Activated CD4-positive, alpha-beta T cell treated with anti-CD3 and anti-CD28 coated beads, Interleukin-2, amount 50 U/mL, for 24 hours (primary cell): ENCODE measurements at places on chromosomes 1 and 21.

GRCh38 chr1:213162862-213163261, 111.8 kb downstream of the RPS6KC1 start:
- DNase-seq, result no peak

DNA sequence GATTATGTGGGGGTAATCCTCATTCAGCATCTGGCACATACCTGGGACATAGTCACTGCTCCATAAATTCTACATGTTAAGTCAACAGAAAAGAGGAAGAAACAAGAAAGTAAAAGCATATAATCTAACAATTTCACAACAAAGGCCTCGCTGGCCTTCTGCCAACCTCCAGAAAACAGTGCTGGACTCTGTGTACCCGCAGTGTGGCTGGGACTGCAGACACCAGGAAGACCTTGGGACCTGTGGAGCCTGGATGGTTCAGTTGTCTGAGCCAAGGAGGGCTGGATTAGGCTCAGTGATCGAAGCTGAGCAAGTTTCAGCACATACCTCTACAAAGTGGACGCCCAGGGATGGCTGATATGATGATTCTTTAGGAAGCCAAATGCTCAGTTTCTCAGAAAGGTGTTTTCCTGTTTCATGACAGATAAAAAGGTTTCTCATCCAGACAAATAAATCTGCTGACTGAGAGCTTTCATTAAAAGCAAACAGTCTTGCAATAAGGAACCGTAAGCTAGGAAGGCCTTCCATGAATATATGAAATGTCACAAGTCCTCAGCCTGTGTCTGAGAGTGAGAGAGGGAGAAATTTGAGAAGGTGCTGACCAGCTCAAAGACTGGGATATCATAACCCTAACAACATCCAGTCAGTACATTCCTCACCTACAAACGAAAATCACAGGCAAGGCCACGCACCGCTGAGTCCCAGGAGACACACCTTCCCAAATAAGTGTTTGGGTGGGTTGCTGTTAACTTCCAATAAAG, 48.4 kb downstream of the CAPZB start:
- no peak for DNase-seq

GRCh38 chr1:83996621-83997020, 2.3 kb downstream of the TTLL7 start:
- no peak for DNase-seq

DNA sequence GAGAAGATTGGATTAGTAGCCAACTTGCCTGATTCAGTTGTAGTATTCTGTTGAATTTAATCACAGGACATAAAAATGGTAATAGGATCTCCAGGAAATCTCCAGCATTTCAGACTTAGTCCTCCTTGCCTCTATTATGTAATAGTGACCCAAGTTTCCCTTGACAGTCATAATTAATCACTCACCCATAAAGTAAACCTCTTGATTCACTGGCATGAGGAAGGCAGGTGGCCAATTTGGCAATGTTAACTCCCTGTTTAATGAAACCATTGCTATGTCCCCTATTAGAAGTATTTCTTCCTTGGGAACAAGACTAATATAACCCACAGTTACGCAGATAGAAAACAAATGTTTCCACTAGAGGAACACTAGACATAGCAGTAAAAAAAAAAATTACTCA, 604.8 kb upstream of the CXADR start:
- no peak for DNase-seq

- DNase-seq, result no peak
Observed at GRCh38 chr21:21177353-21177986, 179.3 kb downstream of the NCAM2 start.

- no peak for DNase-seq
Observed at GRCh38 chr1:160451859-160452232, 51.5 kb downstream of the VANGL2 start.

DNA sequence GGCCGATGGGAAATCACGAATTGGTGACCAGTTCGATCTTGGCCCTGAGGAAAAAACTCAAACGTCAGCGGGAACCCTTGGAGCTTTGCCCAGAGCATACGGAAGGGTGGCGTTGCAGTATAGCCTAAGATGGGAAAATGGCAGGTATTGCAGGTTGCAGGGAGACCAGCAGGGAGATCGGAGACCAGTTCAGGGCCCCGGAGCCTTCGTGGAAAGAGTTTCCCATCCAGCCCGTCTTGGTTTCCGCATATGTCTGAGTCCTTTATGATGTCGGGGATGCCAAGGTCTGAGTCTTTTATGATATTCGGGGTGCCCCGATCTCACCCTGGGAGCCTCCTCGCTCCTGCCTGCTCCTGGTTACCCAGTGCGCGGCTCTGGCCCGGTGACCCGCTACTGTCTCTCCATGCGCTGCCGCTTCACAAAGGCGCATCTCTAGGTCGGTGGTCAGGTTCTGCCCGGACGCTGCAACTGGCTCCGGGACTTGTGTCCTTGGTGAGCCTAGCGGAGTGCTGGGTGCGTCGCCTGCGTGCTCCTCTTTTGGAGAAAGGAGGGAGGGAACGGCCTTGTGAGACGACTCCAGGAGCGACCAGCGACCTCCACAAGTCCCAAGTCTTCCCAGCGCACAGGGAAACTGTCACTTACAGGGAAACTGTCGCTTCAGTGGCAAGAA, 94.2 kb downstream of the PRKAB2 start:
- DNase-seq, result no peak

GRCh38 chr1:200866521-200866920, 6.3 kb upstream of the GPR25 start:
- DNase-seq, result peak; percentile 44

GRCh38 chr1:91862120-91862519, 23.8 kb downstream of the TGFBR3 start:
- DNase-seq, result no peak

- DNase-seq, result peak; percentile 5
Observed at GRCh38 chr1:209674957-209675564, at the start of gene G0S2. Gene G0S2, plus strand, starts transcription at chr1:209675412. Its CDS starts 273 bp downstream, at chr1:209675685.

GRCh38 chr21:25925936-25926335, 191.2 kb downstream of the GABPA start:
- DNase-seq, result no peak

DNA sequence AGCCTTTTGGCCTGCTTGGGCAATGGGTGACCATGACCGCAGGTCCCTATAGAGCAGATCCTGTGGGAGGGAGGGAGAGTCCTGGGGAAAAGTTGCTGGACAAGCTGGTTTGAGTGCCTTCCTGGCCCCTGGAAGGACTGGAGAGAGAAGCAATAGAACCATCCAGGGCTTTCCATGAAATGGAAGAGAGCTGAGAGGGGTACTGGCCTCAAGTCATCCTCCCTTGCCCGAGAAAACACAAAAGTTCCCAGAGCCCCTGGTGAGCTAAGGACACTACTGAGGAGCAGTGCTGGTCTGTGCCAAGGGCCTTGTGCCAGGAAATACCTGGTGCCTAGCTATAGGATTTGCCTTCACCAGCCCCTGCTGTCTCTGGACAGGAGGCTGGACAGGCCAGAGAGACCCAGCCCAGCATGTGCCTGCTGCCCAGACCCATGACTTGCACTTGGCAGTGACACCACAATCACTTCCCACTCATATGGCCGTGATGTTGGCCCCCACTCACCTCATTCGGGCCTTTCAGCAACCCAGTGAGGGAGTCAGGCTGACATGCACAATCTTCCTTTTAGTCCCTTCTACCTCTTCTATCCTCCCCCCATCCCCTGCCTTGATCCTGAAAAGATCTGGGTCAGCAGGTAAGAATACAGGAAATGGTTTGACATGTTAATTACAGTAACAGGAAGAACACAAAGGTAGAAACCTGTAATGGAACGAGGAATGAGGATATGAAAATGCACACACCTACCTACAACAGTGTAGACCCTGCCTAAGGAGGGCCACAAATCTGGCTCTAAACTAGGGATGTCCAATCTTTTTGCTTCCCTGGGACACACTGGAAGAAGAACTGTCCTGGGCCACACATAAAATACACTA, 7.0 kb downstream of the SH3BP5L start:
- no peak for DNase-seq

- DNase-seq, result no peak
Observed at GRCh38 chr1:158112994-158113758, 67.5 kb upstream of the CD1D start.

DNA sequence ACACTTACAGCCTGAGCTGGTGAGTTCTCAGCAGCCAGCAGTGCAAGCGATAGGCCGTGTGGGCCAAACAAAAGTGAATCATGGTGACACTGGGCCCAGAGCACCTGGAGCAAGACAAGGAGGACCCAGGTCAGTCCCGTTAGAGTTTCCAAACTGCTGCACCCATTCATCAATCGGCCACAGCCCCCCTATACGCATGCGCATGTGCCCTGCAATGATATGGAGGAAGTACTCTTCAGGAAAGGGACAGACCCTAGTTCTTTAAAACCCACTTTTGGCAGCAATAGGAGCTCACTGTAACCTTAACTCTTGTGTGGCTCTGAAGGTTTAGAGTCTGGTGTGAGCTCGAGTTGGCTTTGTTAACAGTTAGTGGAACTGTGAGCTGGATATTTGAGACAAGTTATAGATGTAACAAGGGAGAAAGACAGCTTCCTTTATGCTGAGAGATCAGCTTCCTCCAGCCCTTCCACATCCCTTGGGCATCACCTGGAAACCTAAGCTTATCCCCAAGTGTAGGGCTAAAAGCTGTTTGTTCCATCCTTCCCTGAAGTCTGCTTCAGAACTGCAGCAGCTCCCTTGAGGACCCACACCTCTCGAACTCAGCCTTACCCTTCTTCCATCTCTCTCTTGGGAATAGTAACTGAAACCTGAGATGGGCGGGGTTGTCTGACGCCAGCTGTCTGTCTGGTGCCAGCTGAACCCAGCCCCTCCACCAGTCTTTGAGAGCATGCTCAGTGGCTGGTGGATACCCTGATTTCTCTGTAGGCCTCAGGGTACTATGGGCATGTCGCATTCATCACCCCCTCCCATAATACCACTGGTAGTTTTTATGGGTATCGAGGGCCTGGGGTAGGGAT, 17.7 kb downstream of the NMNAT1 start:
- DNase-seq, result no peak

DNA sequence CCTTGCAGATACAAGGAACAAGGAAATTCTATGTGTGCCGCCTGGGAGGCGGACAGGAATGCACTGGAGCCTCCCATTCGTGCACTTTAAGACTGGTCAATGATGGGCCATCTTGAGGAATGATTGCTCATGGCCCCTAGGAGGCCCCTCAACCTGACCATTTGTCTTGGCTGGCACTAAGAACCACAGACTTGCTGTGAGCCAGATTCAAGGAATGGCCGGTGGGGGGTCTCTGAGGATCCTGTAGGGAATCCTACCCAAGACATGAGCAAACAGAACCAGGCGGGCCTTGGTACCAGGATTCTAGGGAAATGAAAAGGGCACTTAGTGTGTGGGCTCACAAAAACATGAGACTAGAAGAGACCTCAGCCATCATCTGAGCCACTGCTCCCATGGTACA, 28.1 kb upstream of the GOLT1A start:
- no peak for DNase-seq

DNA sequence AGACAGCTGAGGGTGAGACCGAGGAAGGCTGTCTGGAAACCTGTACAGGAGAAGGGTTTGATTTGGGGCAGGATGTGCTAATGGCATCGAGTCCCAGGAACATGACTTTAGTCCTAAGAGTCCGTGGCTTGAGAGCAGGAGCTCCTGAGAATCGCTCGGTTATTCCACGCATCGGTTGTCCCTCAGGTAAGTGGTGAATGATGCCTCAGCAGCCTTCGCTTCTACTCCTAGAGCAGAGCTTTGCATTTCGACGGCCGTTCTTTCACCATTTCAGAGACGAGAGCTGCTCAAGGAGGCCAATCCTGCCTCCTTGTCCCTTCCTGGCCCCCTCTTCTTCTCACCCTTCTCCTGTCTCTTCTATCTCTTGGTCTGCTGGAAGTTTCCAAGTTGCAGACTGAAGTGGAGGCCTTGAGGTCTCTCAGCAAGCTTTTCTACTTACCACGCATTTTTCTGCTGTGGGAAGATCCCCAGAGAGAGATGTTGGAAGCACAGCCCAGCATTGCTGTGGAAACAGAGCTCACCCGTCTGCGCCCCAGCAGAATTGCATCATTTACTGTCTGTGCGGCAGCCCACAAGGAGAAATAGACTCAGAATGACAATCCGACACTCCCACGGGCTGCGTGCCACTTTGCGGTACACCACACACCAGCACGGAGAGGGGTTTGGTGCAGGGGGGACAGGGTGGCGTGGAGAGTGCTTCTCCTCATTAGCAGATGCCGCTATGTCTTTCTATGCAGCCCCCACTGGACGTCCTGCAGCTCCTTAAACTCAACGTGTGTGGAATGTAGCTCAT, 270.7 kb upstream of the C1orf174 start:
- DNase-seq, result no peak

- no peak for DNase-seq
Observed at GRCh38 chr1:198564716-198565115, 24.2 kb upstream of the ATP6V1G3 start.

DNA sequence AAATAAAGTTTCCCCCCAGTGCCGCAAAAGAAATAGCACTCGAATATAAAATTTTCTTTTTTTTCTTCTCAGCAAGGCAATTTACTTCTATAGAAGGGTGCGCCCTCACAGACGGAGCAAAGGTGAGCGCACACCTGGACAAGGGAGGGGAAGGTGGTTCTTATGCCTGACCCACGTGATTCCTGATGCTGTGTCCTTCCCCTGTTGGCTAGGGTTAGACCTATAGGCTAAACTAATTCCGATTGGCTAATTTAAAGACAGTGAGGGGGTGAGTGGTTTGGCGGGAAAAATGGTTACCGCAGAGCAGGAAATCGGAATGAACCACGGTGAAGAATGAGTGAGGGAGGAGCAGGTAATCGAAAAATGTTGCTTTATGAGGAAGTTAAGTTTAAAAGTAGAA, 607 bp upstream of the FAAH start:
- DNase-seq, result no peak

GRCh38 chr1:205374210-205375078, 17.7 kb upstream of the KLHDC8A start:
- no peak for DNase-seq

DNA sequence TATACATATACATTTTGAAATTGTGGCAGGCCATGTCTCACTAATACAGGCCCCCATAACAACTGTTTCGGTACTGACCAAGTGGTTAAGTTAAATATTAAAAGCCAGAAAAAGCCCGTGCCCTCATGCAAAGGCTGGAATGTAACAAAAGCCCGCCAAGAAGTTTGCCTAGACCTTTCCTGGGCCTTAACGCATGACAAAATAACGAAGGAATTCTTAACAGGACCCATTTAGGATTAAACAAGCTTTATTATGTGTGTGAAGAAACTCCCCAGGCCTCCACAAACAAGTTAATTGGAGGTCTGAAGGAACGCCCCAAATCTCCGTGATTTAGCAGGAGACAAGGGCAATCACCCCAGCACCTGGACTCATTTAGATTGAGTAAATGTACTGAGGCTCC, 42.4 kb downstream of the TNFSF4 start:
- no peak for DNase-seq

DNA sequence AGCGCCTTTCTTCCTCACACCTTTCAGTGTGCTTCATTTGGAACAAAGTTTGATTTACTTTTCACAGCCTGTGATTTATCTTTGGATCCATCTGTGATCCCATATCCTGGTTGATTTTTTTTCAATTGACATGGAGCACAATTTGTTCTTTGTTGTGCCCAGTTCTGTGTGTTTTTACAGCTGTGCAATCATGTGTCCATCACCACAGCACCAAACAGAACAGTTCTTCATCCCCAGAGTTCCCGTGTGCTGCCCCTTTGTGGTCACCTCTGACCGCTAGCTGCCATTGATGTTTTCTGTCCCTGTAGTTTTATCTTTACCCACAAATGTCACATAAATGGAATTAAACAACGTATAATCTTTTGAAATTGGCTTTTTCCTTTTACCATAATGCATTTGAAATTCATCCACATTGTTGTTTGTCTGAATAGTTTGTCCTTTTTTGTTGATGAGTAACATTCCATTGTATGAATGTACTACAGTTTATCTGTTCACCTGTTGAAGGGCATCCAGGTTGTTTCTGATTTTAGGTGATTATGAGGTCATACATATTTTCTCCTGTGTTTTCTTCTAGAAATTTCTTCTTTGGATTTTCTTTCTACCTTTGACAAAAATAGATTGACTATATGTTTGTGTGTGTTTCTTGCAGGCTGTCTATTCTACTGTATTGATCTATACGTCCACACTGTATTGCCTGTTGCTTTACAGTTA, 17.4 kb downstream of the MIGA1 start:
- no peak for DNase-seq
